Activated CD8-positive, alpha-beta memory T cell treated with anti-CD3 and anti-CD28 coated beads, Interleukin-2, amount 10 ng/mL, durations not matched to agents 7 days and 5 days (primary cell): ENCODE measurements at places on chromosomes 12 and 14. TPM values are rescaled to one million over a fixed set of nuclear protein-coding genes. Genes with fewer than 3 reads are reported as not detected.

Gene KRT77
- total RNA-seq: not detected

Gene LALBA
- not detected for total RNA-seq

Gene NIN
- total RNA-seq: 70.8 TPM

Gene FGD6
- 0.91 TPM for total RNA-seq

Gene TPPP2
- not detected for total RNA-seq

Gene FBRSL1
- total RNA-seq: 48.1 TPM

Gene CCDC184
- 0.32 TPM for total RNA-seq

Gene FOS
- total RNA-seq: 6.9 TPM

Gene PARPBP
- total RNA-seq: 33.5 TPM

Gene SOS2
- total RNA-seq: 19.7 TPM

- peaks cover under 1% of the 10 kb centered on the region for H3K4me1 ChIP-seq
- H3K27ac ChIP-seq: no peak overlapping the region
- H3K36me3 ChIP-seq: no peaks in the 10 kb centered on the region
- peaks cover 11% of the 10 kb centered on the region for H3K27me3 ChIP-seq
- DNase-seq: peak; percentile 69
Observed at GRCh38 chr14:24058260-24058950, 6.6 kb downstream of the CARMIL3 start.

DNA sequence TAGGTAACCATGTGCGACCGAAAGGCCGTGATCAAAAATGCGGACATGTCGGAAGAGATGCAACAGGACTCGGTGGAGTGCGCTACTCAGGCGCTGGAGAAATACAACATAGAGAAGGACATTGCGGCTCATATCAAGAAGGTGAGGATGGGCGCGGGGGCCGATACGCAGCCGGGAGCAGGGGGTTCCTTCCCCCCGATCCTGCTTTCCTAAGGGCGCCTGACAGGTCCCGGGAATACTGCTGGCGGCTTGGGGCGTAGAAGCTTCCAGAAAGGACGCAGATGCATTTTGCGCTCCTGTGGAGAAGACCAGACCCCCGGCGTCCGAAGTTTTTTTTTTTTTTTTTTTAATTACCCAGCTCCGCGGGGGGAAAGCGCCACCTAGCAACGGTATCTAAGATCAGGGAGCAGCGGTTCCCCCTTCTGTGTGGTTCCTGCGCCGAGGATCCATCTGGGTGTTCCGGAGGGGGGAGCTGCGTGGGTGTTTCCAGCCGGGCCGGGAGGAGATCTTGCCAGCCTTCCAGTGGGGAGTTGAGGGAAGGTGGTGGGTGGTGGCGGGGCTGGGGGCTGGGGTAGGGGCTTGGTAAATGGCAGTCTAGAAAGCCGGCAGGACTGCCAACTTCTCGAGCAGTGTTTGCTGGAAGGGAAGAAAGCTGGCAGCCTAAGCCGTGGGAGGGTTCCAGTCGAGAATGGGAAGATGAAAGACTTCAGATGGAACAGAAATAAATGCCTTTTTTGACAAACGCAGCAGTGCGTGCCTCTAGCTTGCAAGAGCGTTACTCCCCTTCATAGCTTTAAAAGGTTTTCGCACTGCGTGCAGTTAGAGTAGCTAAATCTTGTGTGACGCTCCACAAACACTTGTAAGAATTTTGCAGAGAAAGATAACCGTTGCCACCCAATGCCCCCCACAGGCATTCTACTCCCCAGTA is 764 bp downstream of the DYNLL1 start:
- peaks cover 17% of the 10 kb centered on the region for H3K36me3 ChIP-seq
- peaks cover 30% of the 10 kb centered on the region for H3K4me1 ChIP-seq
- H3K4me3 ChIP-seq: peak overlapping the region; percentile 84
- H3K27ac ChIP-seq: peak overlapping the region; percentile 72
- H3K27me3 ChIP-seq: no peaks in the 10 kb centered on the region

DNA sequence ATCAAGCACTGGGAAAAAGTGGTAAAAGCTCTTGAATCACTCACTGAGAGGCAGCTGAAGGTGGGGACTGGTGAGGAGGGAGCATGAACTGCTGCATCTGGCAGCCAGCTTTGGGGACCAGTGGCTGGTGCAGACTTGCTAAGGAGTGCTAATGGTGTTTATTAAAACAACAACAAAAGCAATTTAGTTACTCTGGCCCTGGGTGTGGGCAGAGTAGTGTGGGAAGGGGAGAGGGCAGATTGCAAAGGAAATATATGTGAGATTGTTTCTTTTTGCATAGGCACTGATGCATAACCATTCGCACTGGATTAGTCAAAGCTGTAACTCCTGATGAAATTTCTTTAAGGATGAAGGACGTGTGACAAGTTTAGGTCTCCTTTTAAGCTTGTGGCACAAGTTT is 8.1 kb downstream of the TXNRD1 start:
- H3K27me3 ChIP-seq: peaks cover 21% of the 10 kb centered on the region
- no peak overlapping the region for H3K27ac ChIP-seq
- DNase-seq: no peak
- H3K4me3 ChIP-seq: no peak overlapping the region
- no peaks in the 10 kb centered on the region for H3K36me3 ChIP-seq

- no peaks in the 10 kb centered on the region for H3K36me3 ChIP-seq
- DNase-seq: no peak
- no peak overlapping the region for H3K4me3 ChIP-seq
- H3K27me3 ChIP-seq: no peaks in the 10 kb centered on the region
- H3K27ac ChIP-seq: no peak overlapping the region
Observed at GRCh38 chr14:93136009-93136408, 20.3 kb upstream of the ITPK1 start.

DNA sequence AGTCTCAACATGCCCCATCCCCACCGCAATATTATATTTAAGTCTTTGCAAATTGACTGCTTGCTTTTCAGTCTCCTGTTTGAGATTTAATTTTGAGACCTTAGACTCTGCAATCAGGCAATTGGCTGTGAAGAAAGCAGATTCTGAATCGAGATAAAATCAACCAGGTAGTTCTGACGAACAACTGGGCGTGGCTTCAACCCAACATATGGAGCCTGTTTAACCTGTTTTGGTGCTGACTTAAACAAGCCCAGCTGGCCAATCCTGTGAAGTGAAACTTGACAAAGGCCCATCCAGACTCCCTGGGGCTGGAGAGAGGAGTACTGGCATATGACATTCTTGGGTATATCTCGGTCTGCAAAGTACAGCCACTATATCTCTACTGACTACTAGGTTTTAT is 9.8 kb upstream of the CIPC start:
- H3K36me3 ChIP-seq: peaks cover 4% of the 10 kb centered on the region
- peaks cover 6% of the 10 kb centered on the region for H3K4me1 ChIP-seq
- peaks cover 21% of the 10 kb centered on the region for H3K27me3 ChIP-seq
- H3K27ac ChIP-seq: no peak overlapping the region

DNA sequence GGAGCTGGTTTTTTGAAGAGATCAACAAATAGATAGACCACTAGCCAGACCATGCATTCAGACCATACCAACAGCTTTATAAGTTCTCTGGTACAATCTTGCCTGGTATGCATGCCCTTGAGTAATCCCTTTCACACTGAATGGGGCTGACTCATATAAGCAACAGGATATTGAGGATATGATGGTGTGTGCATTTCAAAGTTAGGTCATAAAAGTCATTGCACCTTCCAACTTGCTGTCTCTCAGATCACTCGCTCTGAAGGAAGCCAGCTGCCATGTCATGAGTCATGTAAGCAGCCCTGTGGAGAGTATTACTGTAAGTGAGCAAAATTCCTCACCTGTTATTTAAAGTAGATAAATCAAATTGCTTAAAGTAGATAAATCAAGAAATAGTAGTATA is 45.0 kb upstream of the OR6J1 start:
- H3K4me1 ChIP-seq: peaks cover 1% of the 10 kb centered on the region
- no peak for DNase-seq
- H3K27ac ChIP-seq: no peak overlapping the region
- no peak overlapping the region for H3K4me3 ChIP-seq
- H3K36me3 ChIP-seq: peaks cover 4% of the 10 kb centered on the region
- peaks cover 84% of the 10 kb centered on the region for H3K27me3 ChIP-seq

DNA sequence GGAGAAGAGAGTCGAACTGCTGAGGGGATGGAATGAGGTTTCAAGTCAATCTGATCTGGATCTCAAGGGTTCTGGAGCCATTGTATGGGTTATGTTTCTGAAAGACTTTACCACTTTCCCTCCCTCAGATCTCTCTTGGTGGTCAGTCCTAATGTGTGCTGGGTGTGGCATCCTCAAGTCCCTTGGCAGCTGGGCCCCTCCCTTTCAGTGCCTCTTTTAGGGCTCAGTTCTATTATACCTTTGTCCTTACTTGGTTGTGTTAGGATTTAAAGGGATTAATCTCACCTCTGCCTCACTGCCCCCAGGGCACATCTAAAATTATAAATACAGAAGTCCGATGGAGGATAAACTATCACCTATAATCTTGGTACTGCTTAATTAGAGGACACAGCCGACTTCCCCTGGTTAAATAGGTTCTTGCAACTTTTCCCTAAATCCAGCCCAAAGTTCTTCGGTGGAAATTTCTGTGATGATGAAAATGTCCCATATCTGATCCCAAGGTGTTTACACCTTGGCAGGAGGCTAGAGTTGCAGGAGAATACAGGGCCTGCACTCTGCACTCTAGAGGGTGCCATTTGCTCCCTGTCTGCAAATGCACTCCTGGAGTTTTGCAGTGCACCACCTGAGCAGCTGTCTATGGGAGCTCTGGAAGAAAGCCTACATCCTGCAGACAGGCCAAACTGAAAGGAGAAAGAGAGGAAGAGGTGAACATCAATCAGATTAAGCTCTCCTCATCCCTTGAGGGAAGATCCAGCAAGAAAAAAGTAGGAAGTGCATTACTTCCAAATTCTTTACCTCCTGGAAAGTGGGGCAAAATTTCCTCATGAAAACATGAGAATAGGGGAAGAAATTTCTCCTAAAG is 106.8 kb downstream of the NUAK1 start:
- H3K4me1 ChIP-seq: no peaks in the 10 kb centered on the region
- H3K36me3 ChIP-seq: no peaks in the 10 kb centered on the region
- H3K27me3 ChIP-seq: peaks cover 4% of the 10 kb centered on the region
- no peak overlapping the region for H3K27ac ChIP-seq
- H3K4me3 ChIP-seq: no peak overlapping the region

DNA sequence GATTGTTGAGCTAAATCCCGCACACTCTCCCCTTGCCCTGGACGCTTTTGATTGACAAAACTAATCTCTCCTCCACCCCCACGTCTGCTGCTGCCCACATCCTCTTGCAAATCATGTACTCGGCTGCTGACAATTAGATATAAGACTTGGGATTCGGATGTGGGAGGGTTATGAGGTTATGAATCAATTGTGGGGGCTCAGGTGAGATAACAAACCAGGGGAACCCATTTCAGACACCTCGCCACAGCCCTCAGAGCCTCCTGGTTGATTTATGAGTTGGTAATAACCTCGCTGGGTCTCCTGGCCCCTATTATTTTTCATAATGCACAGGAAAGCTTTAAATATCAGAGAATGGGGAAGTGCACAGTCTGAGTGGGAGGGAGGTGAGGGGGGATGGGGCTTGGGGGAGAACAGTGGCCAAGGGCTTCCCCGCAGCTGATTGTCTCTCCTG is 449.9 kb downstream of the DPF3 start:
- peaks cover 84% of the 10 kb centered on the region for H3K4me1 ChIP-seq
- peak overlapping the region; percentile 83 for H3K27ac ChIP-seq
- peak overlapping the region; percentile 28 for H3K4me3 ChIP-seq
- peaks cover 5% of the 10 kb centered on the region for H3K36me3 ChIP-seq

- H3K36me3 ChIP-seq: no peaks in the 10 kb centered on the region
- H3K27me3 ChIP-seq: no peaks in the 10 kb centered on the region
- no peak for DNase-seq
- no peaks in the 10 kb centered on the region for H3K4me1 ChIP-seq
- no peak overlapping the region for H3K4me3 ChIP-seq
Observed at GRCh38 chr14:30221546-30221945, 293.9 kb upstream of the PRKD1 start.

- no peaks in the 10 kb centered on the region for H3K36me3 ChIP-seq
- H3K27me3 ChIP-seq: peaks cover 32% of the 10 kb centered on the region
- DNase-seq: no peak
- H3K4me3 ChIP-seq: no peak overlapping the region
- H3K27ac ChIP-seq: no peak overlapping the region
Observed at GRCh38 chr14:24721775-24722174, 87.8 kb upstream of the GZMB start.

DNA sequence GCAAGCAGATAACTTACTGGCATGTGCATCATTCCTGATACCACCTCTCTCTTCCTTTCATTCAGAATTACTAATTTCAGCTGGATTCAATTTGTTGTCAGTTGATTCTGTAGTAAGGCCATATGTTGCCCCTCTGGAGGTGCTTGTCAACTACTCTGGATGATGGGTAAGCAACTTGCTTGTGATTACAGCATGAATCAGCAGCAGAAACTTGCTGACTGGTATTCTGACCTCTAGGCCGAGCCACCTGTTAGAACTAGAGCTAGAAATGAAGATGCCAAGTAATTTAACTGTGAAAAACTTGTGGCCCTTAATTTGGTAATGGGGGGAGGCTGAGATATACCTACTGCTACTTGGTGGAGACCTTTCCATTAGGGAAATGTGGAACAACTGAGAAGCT is 5.1 kb downstream of the RNF10 start:
- H3K4me3 ChIP-seq: no peak overlapping the region
- H3K36me3 ChIP-seq: peaks cover 37% of the 10 kb centered on the region
- H3K4me1 ChIP-seq: peaks cover 53% of the 10 kb centered on the region
- no peaks in the 10 kb centered on the region for H3K27me3 ChIP-seq
- peak overlapping the region; percentile 80 for H3K27ac ChIP-seq

- H3K4me3 ChIP-seq: no peak overlapping the region
- peaks cover 4% of the 10 kb centered on the region for H3K36me3 ChIP-seq
Observed at GRCh38 chr12:57888409-57889157, 42.1 kb upstream of the CTDSP2 start.
